Hematopoietic multipotent progenitor cell treated with erythropoietin and hydrocortisone succinate and interleukin-3 and kit ligand, for 8 days (in vitro differentiated cells): ENCODE measurements at places on chromosomes 1 and 21.

DNA sequence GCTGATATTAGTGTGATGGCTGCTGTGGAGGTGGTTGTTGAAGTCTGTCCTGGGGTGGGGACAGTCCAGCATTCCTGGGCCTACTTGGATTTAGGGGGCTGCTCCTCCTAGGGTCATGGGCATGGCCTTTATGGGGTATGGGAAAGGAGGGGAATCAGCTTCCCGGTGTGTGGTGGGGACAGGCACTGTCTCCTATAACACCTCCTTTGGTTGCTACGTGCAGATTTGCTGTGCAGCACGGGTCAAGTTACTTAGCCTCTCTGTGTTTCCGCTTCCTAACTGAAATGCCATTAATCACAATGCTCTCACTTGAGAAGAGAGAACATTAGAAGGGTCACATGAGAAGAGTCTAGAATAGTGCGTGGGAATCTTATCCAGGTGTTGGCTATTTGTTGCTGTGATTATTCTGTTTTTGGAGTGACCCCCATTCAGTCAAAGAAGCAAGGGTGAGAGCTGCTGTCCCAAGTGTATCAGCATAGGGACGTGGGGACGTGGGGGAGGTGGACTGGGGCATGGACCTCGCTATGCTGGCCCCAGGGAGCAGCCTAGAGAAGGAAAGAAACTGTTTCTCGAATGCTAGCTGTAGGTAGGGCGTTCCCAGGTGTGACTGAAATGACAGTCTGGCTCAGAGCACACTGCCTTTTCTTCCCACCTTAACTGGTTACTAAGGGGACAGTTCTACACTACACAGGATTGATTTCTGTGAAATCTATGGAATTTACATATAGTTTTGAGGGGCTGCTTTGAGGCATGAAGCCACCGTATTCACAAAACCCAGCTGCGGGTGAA lies 19.9 kb downstream of the SOX13 start:
- DNase-seq, result no peak

- peak; percentile 62 for DNase-seq
Measured at GRCh38 chr1:155859881-155860871, 809 bp downstream of the SYT11 start.

DNA sequence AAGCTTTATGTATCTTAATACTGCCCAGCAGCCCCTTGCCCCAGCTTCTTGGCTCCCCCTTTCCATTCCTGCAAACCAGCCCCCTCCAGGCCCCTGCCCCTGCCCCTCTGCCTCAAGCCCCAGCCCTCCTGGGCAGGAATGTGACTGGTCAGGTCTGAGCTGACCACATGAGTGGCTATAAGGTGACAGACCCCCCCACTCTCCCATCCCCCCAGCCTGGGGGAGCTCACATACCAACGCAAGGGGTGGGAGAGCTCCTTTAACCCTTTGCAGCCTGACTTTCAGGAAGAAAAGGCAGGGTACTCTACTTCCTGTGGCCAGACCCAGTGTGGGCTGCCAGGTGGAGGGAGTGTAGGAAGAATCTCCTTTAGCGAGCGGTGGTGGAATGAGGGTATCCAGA lies 33.2 kb downstream of the AHDC1 start:
- no peak for DNase-seq

DNA sequence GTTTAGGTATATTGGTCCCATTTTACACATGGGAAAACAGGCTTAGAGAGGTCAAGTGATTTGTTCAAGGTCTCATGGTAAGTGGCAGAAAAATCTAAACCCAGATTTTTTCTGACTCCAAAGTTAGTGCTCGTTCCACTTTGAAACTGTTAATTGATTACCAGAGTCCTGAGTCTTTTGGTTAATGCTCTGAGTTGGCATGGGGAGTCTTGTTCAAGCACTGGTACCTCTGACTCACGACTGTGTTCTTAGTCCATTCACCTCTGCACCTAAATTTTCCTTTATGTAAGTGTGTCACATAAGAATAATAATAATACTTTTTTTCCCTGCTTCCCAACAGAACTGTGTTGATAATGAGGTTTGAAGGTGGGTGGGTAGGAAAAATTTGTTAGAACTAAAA lies 59.3 kb downstream of the VANGL2 start:
- DNase-seq, result no peak

GRCh38 chr1:233097959-233098580 lies 147.7 kb downstream of the NTPCR start:
- no peak for DNase-seq
